ENCODE measurements at places on chromosomes 3 and 15. TPM values are rescaled to one million over a fixed set of nuclear protein-coding genes. Genes with fewer than 3 reads are reported as not detected.

GRCh38 chr15:40637221-40637745 lies 43.2 kb downstream of the KNL1 start:
- DNase-seq: no peak

- DNase-seq: no peak
Measured at GRCh38 chr3:189467451-189467850, 163.7 kb upstream of the TP63 start.

DNA sequence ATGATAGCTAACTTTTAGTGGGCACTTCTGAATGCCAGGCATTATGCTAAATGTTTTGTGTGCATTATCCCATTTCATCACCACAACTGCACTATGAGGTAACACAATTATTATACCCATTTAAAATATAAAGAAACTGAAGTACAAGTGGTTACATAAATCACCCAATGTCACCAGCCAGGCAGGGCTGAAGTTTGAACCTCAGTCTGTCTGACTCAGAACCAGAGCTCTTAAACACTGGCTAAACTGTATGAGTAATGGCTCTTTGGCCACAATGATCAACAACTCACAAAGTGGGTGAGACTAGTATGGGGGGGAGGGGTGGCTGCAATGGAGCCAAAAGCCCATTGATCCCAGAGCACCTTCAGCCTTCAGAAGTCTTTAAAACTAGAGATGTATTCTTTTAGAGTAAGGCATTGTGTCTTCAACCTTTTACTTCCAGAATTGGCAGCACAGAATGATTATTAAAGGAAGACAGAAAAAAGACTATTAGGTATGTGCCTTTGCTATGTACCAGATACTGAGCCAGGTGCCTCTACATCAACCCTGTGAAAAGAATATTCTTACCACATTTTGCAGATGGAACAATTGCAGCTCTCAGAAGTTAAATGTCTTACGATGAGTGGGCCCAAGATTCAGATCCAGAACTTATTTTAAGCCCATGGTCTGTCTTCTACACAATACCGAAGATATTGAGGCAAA lies 166.9 kb downstream of the UACA start:
- no peak for DNase-seq

Gene PARP15
- total RNA-seq: 1.3 TPM

Gene CD276
- total RNA-seq: 40.6 TPM

DNA sequence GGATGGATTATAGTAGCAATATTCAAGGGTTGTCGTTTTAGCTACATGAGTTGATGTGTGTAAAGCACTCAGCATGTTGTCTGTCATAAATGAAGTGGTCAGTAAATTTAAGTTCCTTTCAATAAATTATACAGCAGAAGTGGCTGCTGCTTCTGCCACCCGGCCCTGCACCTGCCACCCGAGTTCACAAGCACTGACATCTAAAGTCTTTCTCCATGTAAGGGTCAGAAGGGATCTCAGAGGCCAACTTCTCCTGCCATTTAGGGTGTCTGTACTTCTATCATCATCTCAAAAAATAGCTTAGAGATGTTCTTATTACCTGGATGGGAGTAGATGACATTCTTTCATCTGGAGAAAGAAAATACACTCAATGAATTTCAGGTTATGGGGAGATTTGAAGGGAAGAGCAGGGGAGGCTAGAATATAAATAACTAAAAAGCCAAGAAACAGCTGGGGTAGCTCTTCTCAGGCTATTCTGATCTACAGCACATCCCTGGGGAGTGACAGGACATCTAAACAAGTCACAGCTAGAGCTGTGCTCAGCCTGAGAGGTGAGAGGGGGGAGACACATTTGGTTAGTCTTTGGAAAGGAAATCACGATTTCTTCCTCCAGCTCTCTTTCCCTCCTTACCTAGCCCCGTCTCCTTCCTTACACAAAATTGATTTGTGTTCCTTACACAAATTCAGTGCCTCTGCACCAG lies 8.0 kb downstream of the GCSAM start:
- no peak for DNase-seq

GRCh38 chr15:45023659-45024225 lies 747 bp downstream of the SORD start:
- no peak for DNase-seq

Gene VWA5B2
- 0.05 TPM for total RNA-seq

DNA sequence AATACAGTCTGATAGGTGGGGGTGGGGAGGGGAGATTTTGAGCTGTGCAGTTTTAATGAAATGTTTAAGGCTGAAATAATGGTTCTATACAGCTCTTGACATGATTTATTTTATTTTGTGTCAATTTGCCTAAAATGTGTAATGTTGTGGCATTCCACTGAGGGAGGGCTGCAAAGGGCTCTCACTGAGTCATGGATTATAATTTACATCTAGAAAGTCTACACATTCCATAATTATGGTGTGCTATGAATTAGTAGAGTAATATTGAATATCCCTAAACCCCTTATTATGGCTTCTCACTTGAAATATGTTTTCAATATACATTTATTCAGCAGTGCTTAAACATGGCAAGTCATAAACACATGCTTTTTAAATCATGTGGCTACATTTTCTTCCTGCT lies 103.9 kb downstream of the RARB start:
- no peak for DNase-seq

Data from urinary bladder (tissue), 4 donors.